ENCODE measurements at places on chromosomes 5 and 9. TPM values are rescaled to one million over a fixed set of nuclear protein-coding genes. Genes with fewer than 3 reads are reported as not detected.

ZFP37 gene
- 14.3 TPM for polyA plus RNA-seq

WNK2 gene
- 12.8 TPM for polyA plus RNA-seq

SLC25A46 gene
- polyA plus RNA-seq = 59.5 TPM

DOCK8 gene
- 13.0 TPM for polyA plus RNA-seq

RASGEF1C gene
- 1.3 TPM for polyA plus RNA-seq

TICAM2 gene
- polyA plus RNA-seq = 8.0 TPM

MOB3B gene
- 22.1 TPM for polyA plus RNA-seq

VAV2 gene
- polyA plus RNA-seq = 14.7 TPM

CDH6 gene
- polyA plus RNA-seq = 58.7 TPM
